Ureter (tissue), 1 donor: ENCODE measurements at places on chromosomes 12 and 14. TPM values are rescaled to one million over a fixed set of nuclear protein-coding genes. Genes with fewer than 3 reads are reported as not detected.

The MAP1LC3B2 gene
- total RNA-seq, result not detected

The BDKRB2 gene
- 17.1 TPM for total RNA-seq

The TGM1 gene
- total RNA-seq, result 7.7 TPM

The GYS2 gene
- 0.16 TPM for total RNA-seq

The ACOT4 gene
- 4.7 TPM for total RNA-seq

The KCNH3 gene
- total RNA-seq, result 1.1 TPM

The TAS2R19 gene
- 14.2 TPM for total RNA-seq

The HAL gene
- 1.8 TPM for total RNA-seq

The GLIPR1L2 gene
- total RNA-seq, result 0.62 TPM

The SCN8A gene
- total RNA-seq, result 2.2 TPM

The TXNDC16 gene
- 4.0 TPM for total RNA-seq

The SLC7A8 gene
- total RNA-seq, result 58.5 TPM

The BBS10 gene
- 9.1 TPM for total RNA-seq

The CCDC175 gene
- total RNA-seq, result not detected

The CFAP251 gene
- 3.9 TPM for total RNA-seq

The CCDC38 gene
- total RNA-seq, result not detected

The BCL2L2 gene
- 51.1 TPM for total RNA-seq

The GXYLT1 gene
- total RNA-seq, result 10.0 TPM

The MYL2 gene
- total RNA-seq, result 6.2 TPM

The B4GALNT3 gene
- total RNA-seq, result 11.7 TPM

The SRP54 gene
- total RNA-seq, result 59.2 TPM

The FOXN4 gene
- not detected for total RNA-seq

The C14orf39 gene
- total RNA-seq, result not detected

The NKX2-1 gene
- total RNA-seq, result not detected

The C12orf50 gene
- total RNA-seq, result 0.10 TPM

The DYRK4 gene
- total RNA-seq, result 38.5 TPM

The NTS gene
- not detected for total RNA-seq

The ZNF641 gene
- total RNA-seq, result 35.3 TPM

The MYO1H gene
- total RNA-seq, result not detected

The FITM1 gene
- total RNA-seq, result 0.55 TPM

The DTD2 gene
- 24.9 TPM for total RNA-seq

The MMAB gene
- 65.8 TPM for total RNA-seq

The TPPP2 gene
- total RNA-seq, result 0.62 TPM

The KNTC1 gene
- 21.6 TPM for total RNA-seq

The LGR5 gene
- 1.6 TPM for total RNA-seq

The SIRT4 gene
- total RNA-seq, result not detected

The VASH1 gene
- 9.0 TPM for total RNA-seq

The ADCY4 gene
- total RNA-seq, result 61.7 TPM

The LYZ gene
- 28.5 TPM for total RNA-seq

The APOF gene
- not detected for total RNA-seq

The FOXA1 gene
- total RNA-seq, result 126 TPM

The TSHR gene
- total RNA-seq, result not detected

The OAS1 gene
- 48.4 TPM for total RNA-seq

The NRIP2 gene
- total RNA-seq, result 3.6 TPM

The RNASE7 gene
- 0.94 TPM for total RNA-seq

The MMP19 gene
- 17.7 TPM for total RNA-seq

The SERPINA6 gene
- not detected for total RNA-seq

The AJUBA gene
- 39.9 TPM for total RNA-seq

The ARG2 gene
- total RNA-seq, result 6.0 TPM

The TTC7B gene
- 68.8 TPM for total RNA-seq

The PLEKHH1 gene
- total RNA-seq, result 46.3 TPM

The SLC25A21 gene
- total RNA-seq, result 2.2 TPM

The FLVCR2 gene
- total RNA-seq, result 6.9 TPM
